ENCODE measurements at places on chromosomes 6 and 20. TPM values are rescaled to one million over a fixed set of nuclear protein-coding genes. Genes with fewer than 3 reads are reported as not detected.

ZKSCAN8 gene
- 49.9 TPM for polyA plus RNA-seq

GGTLC1 gene
- polyA plus RNA-seq = not detected

FABP7 gene
- polyA plus RNA-seq = 0.50 TPM

SLC17A9 gene
- 1.0 TPM for polyA plus RNA-seq

THBD gene
- 5.3 TPM for polyA plus RNA-seq

VNN1 gene
- 0.22 TPM for polyA plus RNA-seq

EYA4 gene
- 12.4 TPM for polyA plus RNA-seq

FAM229B gene
- polyA plus RNA-seq = 39.9 TPM

ATXN1 gene
- 19.3 TPM for polyA plus RNA-seq

LTA gene
- 0.26 TPM for polyA plus RNA-seq

ERVFRD-1 gene
- polyA plus RNA-seq = 0.30 TPM

SMIM28 gene
- not detected for polyA plus RNA-seq

GSTA3 gene
- 0.37 TPM for polyA plus RNA-seq

COL9A1 gene
- 33.0 TPM for polyA plus RNA-seq

PPP1R16B gene
- polyA plus RNA-seq = 7.4 TPM

TRMT11 gene
- polyA plus RNA-seq = 26.3 TPM

CENPW gene
- 35.0 TPM for polyA plus RNA-seq

HFE gene
- polyA plus RNA-seq = 8.1 TPM

NKX2-4 gene
- polyA plus RNA-seq = not detected

FRMD1 gene
- polyA plus RNA-seq = 17.2 TPM

TREM2 gene
- polyA plus RNA-seq = 0.15 TPM

DDO gene
- 0.89 TPM for polyA plus RNA-seq

SLC12A5 gene
- polyA plus RNA-seq = 2.6 TPM

CCR6 gene
- polyA plus RNA-seq = 0.11 TPM

PHACTR1 gene
- polyA plus RNA-seq = 13.6 TPM

TNFRSF6B gene
- polyA plus RNA-seq = 0.79 TPM

LRRN4 gene
- polyA plus RNA-seq = 16.8 TPM

REM1 gene
- 0.91 TPM for polyA plus RNA-seq

TMEM200A gene
- 24.3 TPM for polyA plus RNA-seq

HNF4A gene
- 50.4 TPM for polyA plus RNA-seq

VPS16 gene
- 39.6 TPM for polyA plus RNA-seq

OR2B2 gene
- polyA plus RNA-seq = not detected

FKBP1C gene
- 3.1 TPM for polyA plus RNA-seq

ARMC2 gene
- 9.7 TPM for polyA plus RNA-seq

NINL gene
- polyA plus RNA-seq = 57.6 TPM

NOX3 gene
- 1.4 TPM for polyA plus RNA-seq

BNIP5 gene
- 0.11 TPM for polyA plus RNA-seq

TRIM40 gene
- polyA plus RNA-seq = 0.23 TPM

CST4 gene
- not detected for polyA plus RNA-seq

EEF1A2 gene
- 2.3 TPM for polyA plus RNA-seq

TFAP2A gene
- polyA plus RNA-seq = 33.6 TPM

SPATA25 gene
- 2.7 TPM for polyA plus RNA-seq

CST2 gene
- polyA plus RNA-seq = 0.14 TPM

NHLRC1 gene
- 2.3 TPM for polyA plus RNA-seq

Measured in renal cortex interstitium (tissue), 15 donors.